ENCODE measurements at places on chromosomes 16 and 17.

DNA sequence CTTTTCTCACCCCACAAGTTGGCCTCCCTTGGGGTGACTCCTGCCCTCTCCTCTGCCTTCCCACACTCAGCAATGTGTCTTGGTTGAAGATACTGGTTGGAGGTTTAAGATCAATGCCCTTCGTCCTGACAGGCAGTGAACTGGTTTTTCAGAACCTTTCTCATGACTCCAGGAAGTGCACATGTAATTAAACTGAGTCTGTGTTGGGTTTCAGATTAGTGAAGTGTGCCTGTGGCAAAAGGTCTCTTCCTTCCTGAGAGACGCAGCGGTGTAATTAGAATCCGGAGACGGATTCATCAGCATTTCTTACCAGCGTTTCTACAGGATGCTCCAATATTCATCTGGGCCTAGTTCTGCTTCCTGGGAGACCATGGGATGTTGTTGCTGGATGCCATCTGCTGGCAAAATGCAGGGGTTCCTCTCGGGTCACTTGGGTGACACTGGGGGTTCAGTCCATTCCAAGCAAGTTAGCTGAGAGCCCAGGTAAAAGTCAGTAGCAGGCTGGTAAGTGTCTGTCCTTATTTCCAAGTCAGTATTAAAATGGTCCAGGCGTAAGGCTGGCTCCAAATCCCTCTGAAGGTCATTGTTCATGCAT is 233.3 kb downstream of the XYLT1 start:
- DNase-seq, result no peak

DNA sequence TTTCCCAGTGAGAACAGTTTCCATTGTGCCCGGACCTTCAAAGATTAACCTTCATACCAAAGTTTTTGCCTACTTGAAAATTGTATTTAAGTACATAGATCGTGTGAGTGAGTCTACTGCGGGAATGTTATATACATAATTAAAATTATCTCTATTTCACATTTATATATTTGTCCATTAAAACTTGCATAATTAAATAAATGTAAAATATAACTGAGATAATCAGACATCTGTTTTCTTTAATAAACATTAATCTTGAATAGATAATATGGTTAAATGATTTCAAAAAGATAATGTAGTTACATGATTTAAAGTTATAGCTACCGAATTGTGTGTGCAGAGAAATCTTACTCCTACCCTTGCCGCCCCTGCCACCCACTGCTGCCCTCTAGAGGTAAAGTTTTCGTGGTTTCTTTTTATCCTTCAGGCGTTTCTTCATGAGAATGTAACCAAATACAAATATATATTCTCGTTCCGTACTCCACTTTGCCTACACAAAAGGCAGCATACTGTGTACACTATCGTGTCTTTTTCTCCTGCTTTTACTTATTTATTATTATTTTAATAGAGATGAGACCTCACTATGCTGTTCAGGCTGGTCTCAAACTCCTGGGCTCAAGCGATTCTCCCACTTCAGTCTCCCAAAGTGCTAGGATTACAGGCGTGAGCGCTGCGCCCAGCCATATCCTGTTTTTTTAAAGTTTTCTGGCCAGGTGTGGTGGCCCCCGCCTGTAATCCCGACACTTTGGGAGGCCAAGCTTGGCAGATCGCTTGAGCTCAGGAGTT is 35.6 kb downstream of the RPA1 start:
- peak; percentile 34 for DNase-seq

- DNase-seq, result no peak
Measured at GRCh38 chr17:50944902-50945720, 79.0 kb upstream of the TOB1 start.

GRCh38 chr17:30942308-30943079 is 20.7 kb downstream of the ADAP2 start:
- DNase-seq, result no peak

DNA sequence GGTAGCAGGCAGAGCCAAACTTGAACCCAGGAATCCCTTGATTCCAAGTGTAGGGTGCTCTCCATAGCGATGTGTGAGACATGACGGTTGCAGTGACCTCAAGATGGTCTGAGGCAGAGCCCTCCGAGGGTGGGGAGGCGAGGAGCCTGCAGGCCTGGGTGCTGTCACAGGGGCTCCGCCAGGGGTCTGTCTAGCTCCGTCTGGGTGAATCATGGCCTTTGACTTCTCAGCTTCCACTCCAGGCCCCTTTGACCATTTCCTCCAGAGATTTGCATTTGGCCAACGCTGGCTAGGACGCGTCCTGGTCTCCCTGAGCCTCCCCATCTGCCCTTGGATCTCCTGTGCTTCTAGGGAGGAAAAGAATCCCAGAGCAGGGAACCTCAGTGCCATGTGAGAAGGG is 104.6 kb downstream of the RAP1GAP2 start:
- no peak for DNase-seq

- no peak for DNase-seq
Measured at GRCh38 chr16:87489434-87490045, 3.3 kb downstream of the ZCCHC14 start.
